GM12878 (cell line): ENCODE measurements at places on chromosomes 2 and 18. TPM values are rescaled to one million over a fixed set of nuclear protein-coding genes. Genes with fewer than 3 reads are reported as not detected.

DNA sequence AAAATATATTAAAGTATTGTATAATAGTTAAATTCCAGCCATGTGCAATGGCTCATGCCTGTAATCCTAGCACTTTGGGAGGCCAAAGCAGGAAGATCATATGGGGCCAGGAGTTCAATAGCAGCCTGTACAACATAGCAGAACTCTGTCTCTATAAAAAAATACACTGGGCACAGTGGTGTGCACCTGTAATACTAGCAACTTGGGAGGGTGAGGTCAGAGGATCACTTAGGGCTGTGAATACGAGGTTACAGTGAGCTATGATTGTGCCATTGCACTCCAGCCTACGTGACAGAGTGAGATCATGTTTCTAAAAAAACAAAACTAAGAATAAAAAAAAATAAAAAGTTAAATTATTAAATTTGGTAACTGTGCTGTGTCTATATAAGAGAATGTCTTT lies 36.1 kb downstream of the ZRANB3 start:
- H3K4me1 ChIP-seq: no peaks in the 10 kb centered on the region
- H3K27me3 ChIP-seq: no peaks in the 10 kb centered on the region
- DNase-seq: no peak
- H3K36me3 ChIP-seq: no peaks in the 10 kb centered on the region

DNA sequence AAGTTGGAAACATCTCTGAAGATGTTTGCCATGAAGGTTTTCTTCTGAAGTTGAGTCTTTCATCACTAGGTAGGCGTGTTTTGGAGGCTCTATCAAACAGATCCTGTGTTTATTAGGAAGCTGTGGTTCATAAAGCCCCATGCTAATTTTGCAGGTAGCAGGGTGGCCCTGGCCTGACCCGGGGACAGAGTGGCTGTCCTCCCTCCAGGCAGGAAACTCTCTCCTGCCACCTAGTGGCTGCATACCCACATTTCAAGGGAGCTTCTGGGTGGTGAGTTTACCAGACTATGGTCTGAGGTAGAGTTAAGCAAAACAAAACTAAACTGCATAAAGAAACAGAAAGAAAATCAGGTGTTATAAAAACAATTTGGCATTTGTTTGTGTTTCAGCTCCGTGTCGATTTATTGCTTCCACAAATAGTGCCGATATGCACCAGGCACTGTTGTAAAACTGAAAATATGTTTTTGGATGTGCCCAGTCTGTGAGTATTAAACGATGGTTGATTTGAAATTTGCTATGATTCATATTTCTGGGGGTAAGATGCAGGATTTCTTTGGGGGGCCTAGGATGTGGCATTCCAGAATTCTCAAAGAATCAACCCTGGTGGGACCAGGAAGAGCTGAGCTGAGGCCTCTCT lies 26.0 kb upstream of the IL37 start:
- DNase-seq: peak; percentile 39
- no peak overlapping the region for H3K27ac ChIP-seq
- no peaks in the 10 kb centered on the region for H3K36me3 ChIP-seq
- H3K4me1 ChIP-seq: peaks cover 32% of the 10 kb centered on the region
- no peak overlapping the region for H3K4me3 ChIP-seq

GRCh38 chr2:85905187-85905666 lies 16.4 kb upstream of the ST3GAL5 start:
- no peak overlapping the region for H3K4me3 ChIP-seq
- H3K27me3 ChIP-seq: no peaks in the 10 kb centered on the region
- H3K4me1 ChIP-seq: no peaks in the 10 kb centered on the region
- H3K27ac ChIP-seq: no peak overlapping the region

The IL36B gene
- not detected in 2 replicates for polyA plus RNA-seq

GRCh38 chr18:55983433-55983832 lies 395.4 kb upstream of the TCF4 start:
- H3K4me3 ChIP-seq: no peak overlapping the region
- no peaks in the 10 kb centered on the region for H3K36me3 ChIP-seq
- no peak for DNase-seq
- H3K4me1 ChIP-seq: no peaks in the 10 kb centered on the region

DNA sequence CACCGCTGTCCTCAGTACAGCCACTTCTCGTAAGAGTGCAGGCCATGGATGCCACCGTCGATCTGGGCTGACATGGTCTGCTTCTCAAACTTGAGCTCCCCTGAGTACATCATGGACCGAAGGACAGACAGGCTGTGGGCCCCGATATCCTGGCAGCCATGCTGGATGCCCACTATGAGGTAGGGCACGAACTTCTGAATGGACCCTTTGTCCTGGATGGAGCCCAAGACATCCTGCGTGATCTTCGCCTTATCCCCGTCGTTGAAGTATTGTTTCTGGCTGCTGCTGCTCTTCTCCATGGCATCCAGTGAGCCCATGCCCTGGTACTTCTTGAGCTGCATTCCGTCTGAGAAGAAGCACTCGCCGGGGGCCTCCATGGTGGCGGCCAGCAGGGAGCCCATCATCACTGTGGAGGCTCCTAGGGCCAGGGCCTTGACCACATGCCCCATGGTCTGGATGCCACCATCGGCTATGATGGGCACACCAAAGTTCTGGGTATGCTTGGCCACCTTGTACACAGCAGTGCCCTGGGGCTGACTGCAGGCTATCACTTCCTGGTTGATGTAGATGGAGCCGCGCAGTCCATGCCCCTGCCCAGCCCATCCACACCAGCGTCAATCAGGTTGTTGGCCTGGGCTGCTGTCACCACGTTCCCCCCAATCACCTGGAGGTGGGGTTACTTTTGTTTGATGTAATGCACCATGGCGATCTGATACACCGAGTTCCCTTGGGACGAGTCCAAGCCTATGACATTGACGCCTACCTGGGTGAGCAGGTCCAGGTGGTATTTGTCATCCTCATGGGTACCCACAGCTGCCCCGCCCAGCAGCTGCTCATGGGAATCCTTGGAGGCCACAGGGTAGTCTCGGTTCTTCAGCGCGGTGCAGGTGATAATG lies 21.8 kb downstream of the CFLAR start:
- H3K4me3 ChIP-seq: no peak overlapping the region
- peaks cover 31% of the 10 kb centered on the region for H3K36me3 ChIP-seq
- no peaks in the 10 kb centered on the region for H3K4me1 ChIP-seq

DNA sequence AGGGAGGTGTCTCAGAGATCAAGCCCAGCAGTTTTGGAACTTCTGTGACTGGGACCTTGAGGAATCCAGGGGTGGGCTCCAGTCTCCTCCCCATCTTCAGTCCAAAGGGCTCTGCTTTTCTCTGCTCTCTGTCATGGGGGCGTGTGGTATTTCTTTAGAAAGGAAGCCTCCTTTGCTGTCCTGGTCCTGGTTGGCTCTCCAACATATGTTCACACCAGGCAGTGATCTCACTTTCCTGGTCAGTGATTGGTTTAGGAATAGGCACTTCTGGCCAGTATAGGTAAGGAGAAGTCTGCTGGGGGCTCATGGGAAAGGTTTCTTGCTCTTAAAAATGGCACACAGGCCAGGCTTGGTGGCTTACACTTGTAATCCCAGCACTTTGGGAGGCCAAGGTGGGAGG lies 115.5 kb upstream of the HAAO start:
- H3K36me3 ChIP-seq: no peaks in the 10 kb centered on the region
- H3K4me1 ChIP-seq: peaks cover 32% of the 10 kb centered on the region
- DNase-seq: no peak
- H3K27me3 ChIP-seq: no peaks in the 10 kb centered on the region
- H3K27ac ChIP-seq: peak overlapping the region; percentile 29; the same call in 1 of the 2 replicates
- H3K4me3 ChIP-seq: no peak overlapping the region

GRCh38 chr18:59272891-59273758 lies at the start of gene RAX:
Gene RAX, minus strand, starts transcription at chr18:59273454. Its CDS starts 248 bp downstream, at chr18:59273206.
- no peaks in the 10 kb centered on the region for H3K36me3 ChIP-seq
- H3K27ac ChIP-seq: no peak within 1 kb of the TSS
- peak within 1 kb of the TSS; percentile 32; the same call in 1 of the 2 replicates for H3K4me3 ChIP-seq
- no peaks in the 10 kb centered on the region for H3K4me1 ChIP-seq
- peaks cover 23% of the 10 kb centered on the region for H3K27me3 ChIP-seq

DNA sequence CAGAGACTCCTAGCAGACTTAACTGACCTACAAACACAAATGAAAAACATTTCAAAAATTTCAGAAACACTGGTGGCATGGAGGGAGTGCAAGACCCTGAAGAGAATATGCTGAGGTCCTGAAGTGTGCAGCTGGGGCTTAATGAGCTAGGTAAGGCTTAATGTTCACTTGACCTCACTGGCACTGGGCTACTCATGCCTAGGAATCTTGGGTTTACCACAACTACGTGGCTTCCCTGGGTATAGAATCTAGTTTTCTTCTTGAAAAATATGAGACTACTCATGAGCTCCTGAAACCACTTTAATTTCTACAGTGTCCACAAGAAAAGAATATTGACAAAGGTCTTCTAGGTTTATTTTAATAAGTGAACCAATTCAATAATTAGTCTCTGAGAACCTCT lies 139.8 kb downstream of the HNMT start:
- no peaks in the 10 kb centered on the region for H3K27me3 ChIP-seq
- no peaks in the 10 kb centered on the region for H3K36me3 ChIP-seq
- DNase-seq: no peak
- no peak overlapping the region for H3K4me3 ChIP-seq
- no peaks in the 10 kb centered on the region for H3K4me1 ChIP-seq

DNA sequence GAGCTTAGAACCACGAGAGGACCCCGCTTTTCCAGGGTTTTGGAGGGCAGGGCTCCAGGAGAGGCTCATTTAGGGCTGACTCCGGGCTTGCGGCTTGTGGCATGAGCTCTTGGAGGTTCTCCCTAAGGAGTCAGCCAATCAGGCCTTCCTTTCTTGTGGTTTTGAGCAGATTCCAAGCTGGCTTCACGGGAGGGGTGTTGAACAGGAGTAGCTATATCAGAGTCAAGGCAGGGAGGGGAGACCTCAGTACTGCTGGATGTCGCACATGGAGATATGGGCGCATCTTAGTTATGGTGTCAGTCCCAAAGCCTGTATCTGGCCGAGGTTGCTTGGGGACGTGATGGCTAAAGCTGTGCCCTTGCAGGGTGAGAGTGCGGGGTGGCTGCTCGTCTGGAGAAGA lies 98.6 kb downstream of the AGAP1 start:
- no peaks in the 10 kb centered on the region for H3K36me3 ChIP-seq
- H3K27ac ChIP-seq: no peak overlapping the region
- no peaks in the 10 kb centered on the region for H3K4me1 ChIP-seq
- no peak for DNase-seq
- H3K4me3 ChIP-seq: no peak overlapping the region

The NEB gene
- 0.36 and 0.50 TPM in 2 replicates for polyA plus RNA-seq

- H3K36me3 ChIP-seq: no peaks in the 10 kb centered on the region
- H3K27ac ChIP-seq: no peak overlapping the region
- no peak for DNase-seq
- H3K4me1 ChIP-seq: peaks cover 6% of the 10 kb centered on the region
- no peaks in the 10 kb centered on the region for H3K27me3 ChIP-seq
Observed at GRCh38 chr18:31574359-31574758, 17.3 kb upstream of the TTR start.

- H3K27me3 ChIP-seq: no peaks in the 10 kb centered on the region
- no peak for DNase-seq
- H3K27ac ChIP-seq: no peak overlapping the region
- H3K4me1 ChIP-seq: no peaks in the 10 kb centered on the region
- H3K36me3 ChIP-seq: no peaks in the 10 kb centered on the region
Observed at GRCh38 chr18:60469387-60470100, 97.0 kb upstream of the MC4R start.

- no peaks in the 10 kb centered on the region for H3K4me1 ChIP-seq
- no peaks in the 10 kb centered on the region; the same call in 1 of the 2 replicates for H3K27me3 ChIP-seq
- DNase-seq: no peak
- no peak overlapping the region for H3K4me3 ChIP-seq
- H3K27ac ChIP-seq: no peak overlapping the region
Observed at GRCh38 chr2:20539133-20539719, 92.4 kb downstream of the RHOB start.

- H3K4me1 ChIP-seq: no peaks in the 10 kb centered on the region
- H3K4me3 ChIP-seq: no peak overlapping the region
- no peak overlapping the region for H3K27ac ChIP-seq
- DNase-seq: no peak
- H3K27me3 ChIP-seq: no peaks in the 10 kb centered on the region
Observed at GRCh38 chr2:35463805-35464596, 891.6 kb upstream of the CRIM1 start.
